Stimulated activated CD4-positive, alpha-beta T cell treated with anti-CD3 and anti-CD28 coated beads, Interleukin-1b, Interleukin-23, amount 100 ng/mL, for 4 hours (primary cell): ENCODE measurements at places on chromosomes 2 and 18.

DNA sequence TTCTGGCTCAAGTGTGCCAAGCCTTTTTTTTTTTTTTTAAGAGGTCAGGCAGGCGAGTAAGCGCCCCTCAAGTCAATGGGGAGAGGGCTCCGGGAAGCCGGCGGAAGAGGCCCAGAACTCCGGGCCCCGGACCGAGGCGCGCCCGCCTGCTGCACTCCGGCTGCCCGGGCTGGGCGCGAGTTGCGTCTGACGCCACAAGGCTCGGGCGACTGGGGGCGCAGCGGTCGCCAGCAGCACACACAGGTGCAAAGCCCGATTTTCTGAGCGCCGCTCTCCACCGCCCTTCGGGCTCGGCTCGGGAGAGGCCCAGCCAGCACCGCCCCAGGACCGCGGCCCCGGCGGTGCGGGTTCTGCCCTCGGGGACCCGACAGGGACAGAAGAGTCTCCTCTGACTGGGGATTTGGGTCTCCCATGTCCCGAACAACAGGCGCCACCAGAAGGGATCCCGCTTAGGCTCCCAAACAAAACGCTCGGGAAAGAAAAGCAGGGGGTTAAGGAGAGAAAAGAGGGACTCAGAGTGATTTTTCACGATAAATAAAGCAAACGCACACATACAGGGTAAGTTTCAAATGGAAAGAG lies 787 bp downstream of the ERBB4 start:
- DNase-seq = no peak

- DNase-seq = no peak
Measured at GRCh38 chr18:12281861-12282260, 26.2 kb upstream of the TUBB6 start.

GRCh38 chr2:64840426-64840881 lies 148.7 kb upstream of the SLC1A4 start:
- DNase-seq = no peak

DNA sequence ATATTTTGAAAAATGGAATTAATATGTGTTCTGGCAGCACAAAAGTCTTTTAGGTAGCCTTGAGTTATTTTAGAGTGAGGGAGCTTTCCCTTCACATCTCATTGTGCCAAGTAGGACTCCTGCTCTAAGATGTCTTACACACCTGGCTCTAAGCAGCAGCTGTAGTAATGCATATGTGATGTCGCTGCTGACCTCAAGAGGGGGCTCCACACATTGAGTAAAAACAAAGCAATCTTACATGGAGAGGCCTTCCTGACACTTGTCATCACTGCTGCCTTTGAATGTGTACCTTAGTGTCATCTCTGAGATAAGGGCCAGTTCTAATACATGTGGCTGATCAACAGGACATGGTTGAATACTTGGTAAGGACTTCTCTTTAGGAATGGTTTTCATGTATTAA lies 75.8 kb downstream of the ACTR3 start:
- DNase-seq = no peak

GRCh38 chr2:230939066-230939591 lies 14.1 kb upstream of the GPR55 start:
- DNase-seq = no peak

GRCh38 chr2:236240228-236240990 lies 23.8 kb downstream of the ASB18 start:
- DNase-seq = no peak

DNA sequence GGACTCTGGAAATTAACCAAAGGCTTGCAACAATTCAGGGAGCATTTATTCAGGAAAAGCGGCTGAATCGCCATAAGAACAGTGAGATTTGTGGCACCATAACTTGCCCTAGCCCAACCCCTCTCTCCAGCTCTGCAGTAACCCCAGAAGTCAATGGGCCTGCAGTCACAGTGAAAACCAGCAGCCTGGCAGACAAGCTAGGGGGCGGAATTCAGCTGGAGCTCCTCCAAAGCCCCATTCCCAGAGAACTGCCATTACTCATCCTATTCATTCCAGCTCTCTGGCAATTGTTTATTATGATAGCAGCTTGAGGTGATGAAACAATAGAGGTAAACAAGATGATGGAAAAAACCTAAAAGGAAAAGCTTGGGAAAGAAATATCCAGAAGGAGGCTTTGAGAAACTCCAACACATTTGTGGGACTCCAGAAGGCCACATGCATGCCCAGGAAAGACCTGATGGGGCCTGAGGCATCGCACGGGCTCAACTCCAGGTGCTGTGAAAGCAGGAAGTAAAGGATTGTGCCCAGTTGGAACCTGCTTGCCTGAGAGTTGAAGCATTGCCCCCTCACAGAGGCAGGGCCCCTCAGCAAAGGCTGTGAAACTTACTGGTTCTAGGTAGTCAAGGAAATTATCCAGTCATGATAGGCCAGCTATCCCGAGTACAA lies 126.7 kb downstream of the TWIST2 start:
- DNase-seq = no peak

GRCh38 chr18:3478262-3478978 lies 28.4 kb downstream of the TGIF1 start:
- no peak for DNase-seq

DNA sequence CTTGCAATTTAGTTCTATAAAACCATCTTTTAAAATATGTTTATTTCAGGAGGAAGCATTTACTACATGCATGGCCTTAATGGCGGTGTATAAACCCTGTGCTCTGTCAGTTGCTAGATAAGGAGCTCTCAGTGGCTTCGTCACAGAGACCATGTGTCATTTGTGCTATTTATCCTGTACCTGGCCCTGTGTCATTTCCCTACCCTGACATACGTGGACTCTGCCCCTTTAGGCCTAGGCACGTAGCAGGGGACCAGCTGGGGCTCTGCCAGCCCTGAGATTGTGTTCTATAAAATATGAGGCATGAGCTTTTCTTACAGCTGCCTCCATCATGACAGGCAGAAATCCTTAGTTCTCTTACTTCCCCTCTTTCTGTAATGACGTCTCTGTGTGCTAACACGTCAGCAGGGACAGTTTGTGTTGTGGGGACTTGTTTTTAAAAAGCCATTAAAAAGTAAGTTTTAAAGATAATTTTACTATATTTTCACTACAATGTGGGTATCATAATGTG lies 88.0 kb downstream of the ITGB1BP1 start:
- no peak for DNase-seq

DNA sequence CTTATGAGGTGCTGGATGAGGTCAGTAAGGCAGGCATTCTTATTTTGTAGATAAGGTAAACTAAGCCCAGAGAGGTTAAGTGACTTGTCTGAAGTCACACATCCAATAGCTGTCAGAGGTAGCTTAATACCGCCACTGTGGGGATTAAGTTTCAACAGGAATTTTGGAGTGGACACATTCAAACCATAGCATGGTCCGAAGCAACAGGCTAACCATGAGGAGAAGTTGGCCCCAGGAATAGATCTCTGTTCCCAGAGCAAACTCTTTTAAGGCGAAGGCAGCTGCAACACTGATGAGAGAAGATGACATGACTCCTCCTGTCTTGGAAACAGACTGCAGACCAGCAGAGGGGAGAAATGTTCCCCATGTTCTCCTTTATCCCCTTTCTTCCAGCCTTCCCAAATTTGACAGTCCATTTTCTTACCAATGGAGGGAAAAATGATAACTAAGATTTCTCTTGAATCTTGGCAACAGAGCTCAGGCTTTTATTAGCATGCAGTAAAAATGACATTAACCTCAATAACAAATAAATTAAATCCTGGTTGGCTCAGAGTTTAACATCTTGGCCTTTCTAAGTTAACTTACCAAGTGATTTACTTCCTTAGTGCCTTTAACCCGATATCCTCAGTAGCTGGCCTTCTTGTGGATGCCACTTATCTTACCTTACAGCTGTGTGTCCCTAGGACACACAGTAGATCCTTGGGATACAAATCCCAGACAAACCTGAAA lies 67.9 kb upstream of the STPG4 start:
- DNase-seq = no peak

- DNase-seq = no peak
Measured at GRCh38 chr18:57437402-57437765, 2.2 kb downstream of the ONECUT2 start.

DNA sequence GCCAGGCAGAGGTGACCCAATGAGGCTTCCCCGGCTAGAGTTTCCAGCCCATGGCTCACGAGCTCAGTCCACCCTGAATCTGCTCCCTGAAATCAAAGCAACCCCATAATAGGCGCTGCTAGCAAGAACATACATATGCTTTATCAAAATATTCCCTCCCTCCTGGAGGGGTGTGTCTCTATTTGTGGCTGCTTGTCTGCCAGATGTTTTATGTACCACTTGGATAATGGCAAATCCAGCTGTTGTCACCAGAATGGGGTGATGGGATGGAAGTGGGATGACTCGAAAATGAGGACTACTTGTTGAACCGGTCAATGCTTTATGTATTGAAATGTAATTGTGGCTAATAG lies 152.0 kb downstream of the GALNT14 start:
- no peak for DNase-seq

- DNase-seq = no peak
Measured at GRCh38 chr18:54033052-54033451, 191.4 kb downstream of the MBD2 start.

DNA sequence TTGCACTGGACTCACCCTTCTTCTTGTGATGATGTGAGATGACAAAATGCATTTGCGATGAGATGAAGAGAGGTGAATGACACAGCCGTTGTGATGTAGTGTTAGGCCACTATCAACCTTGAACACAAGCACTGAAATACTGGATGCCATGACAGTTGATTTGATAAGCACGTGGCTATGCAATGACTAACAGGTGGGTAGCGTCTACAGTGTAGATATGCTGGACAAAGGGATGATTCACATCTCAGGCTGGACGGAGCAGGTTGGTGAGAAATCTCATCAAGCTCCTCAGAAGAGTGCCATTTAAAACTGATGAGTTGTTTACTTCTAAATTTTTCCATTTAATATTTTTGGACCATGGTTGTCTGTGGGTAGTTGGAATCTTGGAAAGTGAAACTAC lies 375.8 kb upstream of the LYPD1 start:
- DNase-seq = no peak

DNA sequence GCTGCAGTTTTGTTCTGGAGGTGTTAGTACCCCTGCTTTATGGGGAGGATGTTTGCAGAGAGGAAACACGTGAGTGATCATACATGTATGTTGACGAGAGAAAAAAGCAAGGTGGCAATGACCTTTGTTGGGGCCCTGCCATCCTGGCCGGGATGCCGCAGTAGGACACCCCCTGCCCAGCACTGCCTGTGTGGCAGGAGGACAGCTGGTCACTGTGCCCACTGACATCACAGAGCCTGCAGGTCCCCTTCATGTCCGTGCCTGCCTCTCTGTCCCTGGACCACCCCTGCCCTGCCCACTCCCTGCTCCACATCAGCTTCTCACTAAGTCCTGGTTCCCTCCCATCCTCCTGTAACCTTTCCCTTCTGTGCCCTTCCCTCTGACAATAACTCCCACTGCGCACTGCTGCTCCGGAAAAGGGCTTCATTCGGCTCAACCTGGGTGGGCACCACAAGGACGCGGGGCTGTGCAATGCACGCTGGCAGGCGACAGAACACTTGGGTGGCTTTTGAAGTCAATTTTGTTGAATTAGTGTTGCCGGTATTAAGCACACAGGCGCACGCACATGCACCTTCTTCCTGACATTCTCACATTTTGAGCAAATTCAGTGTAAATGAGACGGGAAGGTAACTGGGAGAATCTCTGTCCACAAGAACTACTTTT lies 51.5 kb upstream of the TWIST2 start:
- DNase-seq = no peak

DNA sequence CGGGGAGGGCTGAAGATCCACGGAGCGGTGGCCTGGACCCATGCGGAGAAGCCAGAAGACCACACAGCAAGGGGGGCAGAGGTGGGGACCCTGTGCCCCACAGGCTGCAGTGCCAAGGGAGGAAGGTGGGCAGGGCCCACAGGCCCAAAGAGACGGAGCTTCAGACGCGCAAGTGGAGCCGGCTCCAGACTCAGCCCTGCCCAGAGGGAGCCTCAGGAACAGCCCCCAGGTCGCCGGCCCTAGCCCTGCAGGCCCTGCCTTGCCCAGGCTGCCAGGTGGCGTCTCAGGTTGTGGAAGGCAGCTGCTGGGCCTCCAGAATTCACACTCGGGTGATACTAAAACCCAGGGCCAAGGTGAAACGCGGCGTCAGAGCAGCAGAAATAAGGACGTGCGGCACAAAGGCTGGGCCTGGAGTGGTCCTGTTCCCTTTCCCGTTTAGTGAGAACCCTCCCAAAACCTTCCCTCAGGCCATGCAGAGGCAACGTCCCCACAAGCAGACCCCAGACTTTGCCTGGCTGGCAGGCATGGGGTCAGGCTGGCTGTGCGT lies 36.8 kb downstream of the SLC66A2 start:
- no peak for DNase-seq

DNA sequence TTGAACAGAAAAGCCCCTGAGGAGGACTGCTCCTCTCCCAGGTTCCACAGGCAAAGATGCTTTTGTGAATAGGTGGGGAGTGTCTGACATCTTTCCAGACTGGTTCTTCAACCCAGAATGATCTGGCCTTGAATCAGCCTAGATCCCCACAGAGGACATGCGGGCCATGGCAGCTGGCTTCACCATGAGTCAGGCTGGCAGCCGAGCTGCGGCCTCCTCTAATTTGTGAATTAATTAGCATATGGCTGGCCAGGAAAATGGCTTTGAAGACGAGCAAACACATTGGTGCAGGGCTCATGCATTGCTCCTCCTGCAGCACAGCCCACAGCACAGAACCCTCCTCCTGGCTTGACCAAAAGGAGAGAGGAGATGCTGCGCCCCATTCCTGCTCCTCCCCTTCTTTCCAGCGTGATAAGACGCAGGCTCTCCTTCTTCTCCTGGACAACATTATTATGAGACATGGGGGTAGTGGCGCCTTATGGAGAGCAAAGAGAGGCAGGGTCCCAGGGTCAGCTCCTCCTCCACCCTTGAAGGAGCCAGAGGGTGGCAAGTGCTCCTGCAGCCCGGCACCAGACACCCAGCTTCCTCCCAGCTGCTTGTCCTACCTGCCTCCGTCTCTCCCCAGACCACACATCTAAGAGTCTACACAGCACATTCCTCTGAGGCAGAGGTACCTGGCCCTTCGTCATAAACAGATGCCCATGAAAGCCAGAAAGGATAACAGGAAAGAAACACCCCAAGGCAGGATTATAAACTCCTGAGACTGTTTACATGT lies 66.7 kb downstream of the EDAR start:
- no peak for DNase-seq

GRCh38 chr2:218400167-218400929 lies 680 bp downstream of the CTDSP1 start:
- no peak for DNase-seq

DNA sequence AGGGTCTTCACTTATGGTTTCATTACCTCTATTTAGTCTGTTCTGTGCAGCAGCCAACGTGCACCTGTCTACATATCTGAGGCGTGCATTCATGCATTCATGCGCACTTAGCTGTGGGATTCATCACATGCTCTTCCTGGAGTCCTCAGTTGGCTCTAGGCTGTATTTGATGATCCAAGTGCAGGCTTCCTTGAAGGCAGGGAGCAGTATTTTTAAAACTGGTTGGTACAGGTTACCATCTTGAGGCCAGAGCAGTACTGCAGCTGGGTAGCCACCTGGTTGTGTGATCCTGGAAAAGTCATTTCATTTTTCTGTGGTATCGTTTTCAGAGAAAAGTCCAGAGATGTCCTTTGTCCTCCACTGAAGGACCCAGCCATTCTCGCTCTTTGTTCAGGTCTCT lies 109.8 kb downstream of the EN1 start:
- no peak for DNase-seq

- no peak for DNase-seq
Measured at GRCh38 chr2:113791697-113792590, 35.5 kb upstream of the SLC35F5 start.

- DNase-seq = no peak
Measured at GRCh38 chr2:52558265-52558664, 1209.3 kb upstream of the CHAC2 start.
